Choroid plexus epithelial cell (primary cell): ENCODE measurements at places on chromosomes 2 and 18.

GRCh38 chr2:64644458-64645382 is 9.0 kb downstream of the SERTAD2 start:
- DNase-seq: peak; percentile 89

DNA sequence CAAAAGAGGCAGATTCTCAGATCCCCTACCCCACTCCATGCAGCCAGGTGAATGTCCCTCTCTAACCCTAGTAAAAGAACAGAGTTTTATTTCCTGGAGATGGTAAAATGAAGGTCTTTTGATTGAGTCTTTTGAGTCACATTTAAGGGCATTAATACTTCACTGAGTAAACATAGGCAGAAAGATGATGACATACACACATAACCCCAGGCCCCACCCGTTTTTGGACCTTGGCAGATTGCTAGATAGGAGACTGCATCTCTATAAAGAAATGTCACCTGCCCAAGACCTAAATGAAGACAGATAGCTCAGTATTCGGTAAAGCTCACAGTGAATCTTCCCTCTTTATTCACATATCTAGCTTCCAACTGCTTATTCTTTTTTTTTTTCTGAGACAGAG is 28.3 kb upstream of the PEX13 start:
- no peak for DNase-seq

DNA sequence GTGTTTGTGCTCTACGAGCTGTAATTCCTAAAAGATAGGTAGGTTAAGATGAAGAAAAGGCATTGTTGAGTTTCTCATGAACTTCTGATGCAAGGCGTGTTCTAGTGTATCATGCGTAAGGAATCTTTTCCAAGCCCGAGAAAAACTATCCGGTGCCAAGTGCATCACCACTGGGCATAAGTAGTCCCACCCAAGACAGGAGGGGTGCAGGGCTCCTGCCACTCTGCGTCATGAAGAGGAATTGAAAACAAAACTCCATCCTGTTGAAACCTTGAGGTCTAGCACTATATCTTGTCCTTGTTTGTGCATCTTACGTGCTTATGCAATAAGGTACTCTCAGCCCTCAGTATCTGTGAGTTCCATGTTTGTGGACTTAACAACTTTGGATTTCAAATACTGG is 45.7 kb downstream of the RAB31 start:
- no peak for DNase-seq

DNA sequence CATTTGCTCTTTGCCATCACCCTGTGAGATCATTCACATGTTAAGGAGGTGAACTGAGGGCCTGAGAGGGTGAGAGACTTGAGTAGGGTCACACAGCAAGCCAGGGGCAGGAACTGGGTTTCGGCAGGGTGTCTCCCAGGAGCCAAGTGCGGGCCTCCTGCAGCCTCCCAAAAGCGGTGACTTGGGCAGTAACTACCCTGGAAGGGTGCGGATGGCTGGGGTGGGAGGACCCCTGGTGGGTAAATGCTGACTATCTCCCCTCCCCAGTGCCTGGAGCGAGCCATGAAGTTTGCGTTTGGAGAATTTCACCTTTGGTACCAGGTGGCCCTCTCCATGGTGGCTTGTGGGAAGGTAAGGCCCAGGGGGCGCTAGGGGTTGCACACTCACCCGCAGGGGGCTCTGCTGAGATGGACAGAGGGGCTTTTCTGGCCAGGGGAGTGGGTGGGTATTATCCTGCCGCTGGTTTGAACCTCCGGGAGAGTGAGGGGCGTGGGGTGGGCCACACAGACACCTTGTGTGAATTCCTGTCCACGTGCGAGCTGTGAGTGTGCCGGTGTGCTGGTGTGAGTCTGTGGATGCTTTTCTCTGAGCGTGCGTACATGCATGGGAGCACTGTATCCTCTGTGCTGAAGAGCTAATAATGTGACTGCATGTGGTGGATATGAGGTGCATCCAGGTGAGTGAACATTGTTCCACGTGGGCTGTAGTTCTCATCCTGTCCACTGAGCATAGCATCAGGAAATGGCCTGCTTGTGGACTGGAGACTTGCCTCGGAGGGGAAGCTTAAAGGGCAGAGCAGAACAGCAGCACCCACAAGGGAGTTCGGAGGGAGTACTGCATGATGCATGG is 91.0 kb upstream of the MCFD2 start:
- DNase-seq: no peak
